ENCODE measurements at places on chromosomes 5 and 9. TPM values are rescaled to one million over a fixed set of nuclear protein-coding genes. Genes with fewer than 3 reads are reported as not detected.
A peak's percentile ranks its signal among the peaks of the same experiment; 100 is the strongest.

The PRUNE2 gene
- total RNA-seq = 4.6 TPM

The ARSI gene
- total RNA-seq = 1.9 TPM

The ZNF300 gene
- 1.1 TPM for total RNA-seq

The TAF11L10 gene
- total RNA-seq = not detected

The GLRA1 gene
- total RNA-seq = not detected

DNA sequence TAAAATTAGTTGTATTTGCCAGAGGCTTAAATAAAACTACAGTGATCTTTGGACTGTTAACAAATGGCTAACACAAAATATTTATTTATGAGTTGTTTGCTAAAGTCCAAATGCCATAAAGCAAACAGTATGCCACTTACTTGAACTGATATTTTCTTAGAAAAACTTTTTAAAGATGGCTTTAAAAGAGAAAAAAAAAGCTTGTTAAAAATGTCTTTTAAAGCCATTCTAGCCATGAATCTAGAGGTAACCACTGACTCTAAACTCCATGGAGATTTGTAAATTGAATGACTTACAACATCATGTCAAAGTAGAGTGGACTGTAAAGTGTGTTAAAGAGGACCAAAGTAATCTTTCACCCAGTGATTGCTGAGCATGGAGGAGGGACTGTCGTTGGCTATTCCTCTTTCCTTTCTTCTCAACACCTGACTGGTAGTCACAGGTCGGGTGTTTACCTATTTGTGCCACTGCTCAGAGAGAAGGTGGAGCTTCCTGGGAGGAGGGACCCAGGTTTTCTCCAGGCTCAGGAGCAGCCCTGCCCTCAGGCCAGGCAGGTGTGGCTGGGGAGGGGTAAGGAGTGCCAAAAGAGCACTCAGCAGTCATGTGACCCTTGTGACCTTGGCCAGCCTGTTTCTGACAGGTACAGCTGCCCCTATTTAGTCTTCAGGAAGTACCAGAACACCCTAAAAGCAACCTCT lies 69.1 kb upstream of the TJP2 start:
- DNase-seq = peak; percentile 58

GRCh38 chr9:33455945-33456344 lies 8.6 kb upstream of the AQP3 start:
- no peak for DNase-seq

GRCh38 chr5:176770431-176770830 lies 39.9 kb upstream of the UNC5A start:
- DNase-seq = no peak

DNA sequence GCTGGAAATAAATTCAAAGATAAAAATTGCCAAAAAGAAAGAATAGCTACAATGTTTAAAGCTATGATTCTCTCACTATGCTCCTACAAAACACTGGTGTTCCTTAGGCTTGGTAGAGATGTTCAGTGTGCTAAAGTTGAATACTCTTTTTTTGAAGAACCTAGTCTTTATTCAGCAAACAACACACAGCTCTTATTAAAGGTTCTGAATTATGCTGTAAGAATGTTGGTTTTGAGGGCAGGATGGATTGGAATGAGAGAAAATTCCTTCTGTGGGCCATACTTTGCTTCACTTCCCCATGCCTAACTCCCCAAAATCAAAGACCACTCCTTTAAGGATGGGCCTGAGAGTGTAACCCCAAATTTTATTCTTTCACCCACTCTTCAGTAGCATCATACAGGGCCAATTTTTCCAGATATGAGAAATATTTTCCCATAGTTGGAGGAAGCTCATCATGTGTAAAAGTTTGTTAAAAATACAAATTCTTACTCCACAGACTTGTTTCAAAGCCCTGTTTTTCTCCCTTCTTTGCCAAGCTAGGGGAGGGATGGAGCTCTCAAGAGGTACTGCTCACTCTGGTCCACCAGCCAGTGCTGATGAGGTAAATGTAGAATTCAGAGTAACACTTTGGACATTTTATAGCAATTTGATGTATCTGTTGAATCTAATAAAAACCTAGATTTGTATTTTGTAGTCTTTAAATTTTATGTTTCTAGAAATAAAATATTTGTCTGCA lies 99.3 kb downstream of the GDNF start:
- DNase-seq = no peak

DNA sequence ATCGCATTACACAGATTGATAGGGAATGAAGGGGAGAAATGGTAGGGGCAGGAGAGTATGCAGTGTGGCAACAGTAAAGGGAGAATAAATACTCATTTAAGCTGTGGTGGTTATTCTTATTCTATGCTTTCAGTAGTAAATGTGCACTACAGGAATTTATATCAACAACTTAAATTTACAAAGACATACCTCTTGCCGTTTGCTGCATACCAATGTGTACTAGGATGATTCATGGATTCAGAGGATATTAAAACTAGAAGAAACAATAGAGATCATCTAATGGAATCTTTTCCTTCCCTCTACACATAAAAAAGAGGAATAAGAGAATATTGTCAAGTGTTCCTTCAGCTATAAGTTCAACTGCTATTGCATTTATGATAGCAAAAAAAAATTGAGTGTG lies 103.3 kb upstream of the RASA1 start:
- DNase-seq = no peak

- no peak for DNase-seq
Measured at GRCh38 chr5:78008356-78008967, 232.3 kb upstream of the TBCA start.

DNA sequence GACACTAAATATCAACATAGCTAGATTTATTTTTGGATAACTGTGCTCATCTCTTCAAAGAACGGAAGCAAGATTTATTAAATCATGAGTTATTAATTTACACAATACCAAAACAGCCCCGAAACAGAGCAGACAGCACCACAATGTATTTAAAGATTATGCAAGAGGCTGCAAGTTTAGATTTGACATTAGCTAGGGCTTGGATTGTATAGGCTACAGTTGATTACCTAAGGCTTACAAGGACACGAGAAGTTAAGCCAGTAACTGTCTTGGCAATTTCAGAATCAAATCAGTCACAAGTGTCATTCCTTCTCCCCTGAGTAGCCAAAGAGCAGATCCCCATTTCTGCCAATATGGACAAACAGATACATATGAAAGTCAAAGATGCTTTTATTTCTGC lies 152.6 kb downstream of the MED27 start:
- no peak for DNase-seq

DNA sequence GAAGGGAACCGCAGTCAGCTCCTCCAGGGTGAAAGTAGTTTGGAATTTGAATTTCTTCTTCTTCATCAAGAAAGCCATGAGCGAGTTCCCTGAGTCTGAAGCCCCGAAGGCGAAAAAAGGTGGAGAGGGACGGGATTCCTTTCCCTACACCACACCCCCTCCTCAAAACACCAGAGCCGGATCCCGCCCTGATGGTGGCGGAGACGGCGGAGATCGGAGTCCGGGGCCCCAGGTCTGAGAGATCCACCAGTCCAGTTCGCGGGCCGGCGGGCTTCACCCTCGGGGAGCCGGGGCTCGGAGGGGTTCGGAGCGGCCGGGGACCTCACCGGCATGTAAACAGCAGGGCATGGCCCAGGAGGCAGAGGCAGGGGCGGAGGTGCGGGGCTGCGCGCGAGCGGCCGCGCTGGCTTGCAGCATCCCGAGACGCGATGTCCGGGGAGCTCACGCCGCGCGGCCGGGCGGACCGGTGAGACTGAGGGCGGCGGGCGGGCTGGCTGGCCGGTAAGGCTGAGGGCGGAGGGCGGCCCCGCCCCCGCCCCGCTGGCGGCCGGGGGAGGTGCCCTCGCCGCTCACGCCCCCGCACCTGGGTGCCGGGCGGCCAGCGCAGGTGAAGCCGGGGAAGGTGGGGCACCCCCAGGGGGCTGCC lies 606 bp downstream of the EEIG1 start:
- no peak for DNase-seq

- DNase-seq = no peak
Measured at GRCh38 chr5:172076761-172077244, 70.4 kb upstream of the FBXW11 start.

DNA sequence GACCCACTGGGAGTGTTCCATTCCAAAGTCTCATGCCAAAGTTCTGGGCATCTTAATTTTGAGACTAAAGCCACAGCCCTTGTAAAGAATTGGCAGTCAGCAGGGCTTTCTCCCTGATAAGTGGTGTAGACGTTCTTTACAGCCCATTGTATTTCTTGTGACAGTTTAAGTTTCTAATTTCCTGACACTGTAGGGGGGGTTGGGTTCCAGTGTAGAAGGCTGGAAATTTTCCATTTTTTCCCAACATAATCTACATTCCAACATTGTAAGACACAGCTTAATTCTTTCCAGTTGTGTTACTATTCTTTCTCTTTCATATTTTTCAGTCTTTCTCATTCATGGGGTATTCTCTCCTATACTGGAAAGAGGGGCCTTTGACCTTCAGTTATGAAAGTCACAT lies 121.1 kb downstream of the FBXL7 start:
- DNase-seq = no peak

DNA sequence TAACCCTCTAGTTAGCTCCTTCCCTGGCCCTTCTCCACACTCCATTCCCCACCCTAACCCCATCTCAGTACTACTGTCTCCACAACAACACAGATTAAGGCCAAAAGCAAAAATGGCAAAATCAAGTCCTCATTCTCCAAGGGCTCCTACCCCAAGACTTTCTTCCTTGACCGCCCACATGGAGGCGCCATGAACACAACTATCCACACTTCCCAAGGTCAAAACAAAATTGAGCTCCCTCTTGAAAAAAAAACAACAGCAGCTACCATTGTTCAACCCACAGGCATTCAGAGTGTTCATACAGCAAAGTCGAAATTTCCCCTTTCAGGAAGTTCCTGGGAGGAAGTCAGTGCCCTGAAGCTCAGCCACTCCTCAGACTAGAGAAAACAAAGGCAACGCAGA lies 54.4 kb downstream of the GNAQ start:
- DNase-seq = peak; percentile 38

DNA sequence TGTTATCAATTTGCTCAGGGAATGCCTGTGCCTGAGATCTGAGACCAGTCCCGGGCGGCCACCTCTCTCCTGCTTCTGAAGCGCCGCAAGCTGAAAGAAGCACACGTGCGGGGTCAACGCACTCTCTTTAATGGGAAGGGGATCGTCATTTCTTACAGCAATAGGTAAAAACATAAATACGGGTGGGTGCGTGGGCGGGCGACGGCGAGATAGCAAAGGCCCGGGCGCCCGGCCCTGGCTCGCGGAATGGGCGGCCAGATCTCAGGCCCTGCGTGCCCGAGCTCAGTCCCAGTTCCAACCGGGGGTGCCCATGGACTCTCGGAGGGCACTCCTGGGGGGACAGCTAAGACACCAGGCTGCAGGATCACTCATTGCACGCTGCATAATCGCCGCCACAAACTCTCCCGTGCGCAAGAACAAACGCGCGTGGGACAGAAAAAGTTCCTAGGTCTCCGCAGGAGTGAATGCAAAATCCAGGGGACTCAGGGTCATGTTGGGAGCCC lies 3.0 kb downstream of the NKX2-5 start:
- no peak for DNase-seq

- no peak for DNase-seq
Measured at GRCh38 chr9:2720179-2720654, 2.9 kb downstream of the KCNV2 start.

DNA sequence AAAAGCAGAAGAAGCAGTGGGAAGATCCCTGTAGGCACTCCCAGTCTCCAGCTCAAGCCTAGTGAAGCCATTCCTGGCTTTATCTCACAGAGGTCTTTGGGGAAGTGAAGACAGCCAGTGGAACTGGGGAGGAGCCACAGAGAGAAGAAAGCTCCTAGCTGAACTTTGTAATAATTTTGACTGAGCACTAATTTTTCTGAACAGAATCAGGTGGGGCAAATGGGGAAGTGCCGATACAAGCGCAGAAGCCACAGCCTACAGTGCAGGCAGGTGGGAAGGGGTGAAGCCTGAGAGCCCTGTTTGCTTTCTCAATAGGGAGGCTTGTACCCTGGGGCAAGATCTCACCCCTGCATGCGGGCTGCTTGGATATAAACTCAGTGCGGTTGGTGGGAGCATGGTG lies 48.4 kb upstream of the SNAPC3 start:
- DNase-seq = no peak
